ENCODE measurements at places on chromosomes 4 and X.

DNA sequence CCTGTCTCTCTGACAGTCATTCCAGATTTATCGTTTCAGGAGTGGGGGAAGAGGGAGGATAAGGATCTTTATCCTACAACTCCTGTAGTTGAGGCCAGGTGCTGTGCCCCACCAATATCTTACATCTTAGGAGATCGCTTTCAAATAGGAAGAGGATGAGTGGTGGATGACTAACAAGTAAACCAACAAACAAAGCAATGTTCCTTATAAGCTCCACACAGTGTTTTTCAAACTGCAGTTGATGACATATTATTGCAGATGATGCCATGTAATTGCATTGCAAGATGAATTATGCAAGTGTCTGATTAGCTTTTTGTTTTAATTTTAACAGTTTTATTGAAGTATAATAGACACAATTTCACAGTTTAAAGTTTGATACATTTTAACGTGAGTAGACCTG, 35.8 kb upstream of the TMEM164 start:
- no peak for DNase-seq

GRCh38 chr4:174657472-174657871, 135.2 kb upstream of the HPGD start:
- DNase-seq = no peak

GRCh38 chrX:136112778-136113177, 34.6 kb upstream of the FHL1 start:
- no peak for DNase-seq

- no peak for DNase-seq
Measured at GRCh38 chrX:1788300-1788911, 173.5 kb downstream of the ASMT start.

- DNase-seq = no peak
Measured at GRCh38 chr4:115187136-115187535, 73.7 kb upstream of the NDST4 start.
